ENCODE measurements at places on chromosomes 5 and 9. TPM values are rescaled to one million over a fixed set of nuclear protein-coding genes. Genes with fewer than 3 reads are reported as not detected.

- H3K27ac ChIP-seq = no peak overlapping the region
- no peak overlapping the region for H3K4me3 ChIP-seq
- H3K27me3 ChIP-seq = no peaks in the 10 kb centered on the region
- no peaks in the 10 kb centered on the region for H3K36me3 ChIP-seq
These were observed 132.0 kb downstream of the PIK3R1 start for GRCh38 chr5:68347536-68347935.

DNA sequence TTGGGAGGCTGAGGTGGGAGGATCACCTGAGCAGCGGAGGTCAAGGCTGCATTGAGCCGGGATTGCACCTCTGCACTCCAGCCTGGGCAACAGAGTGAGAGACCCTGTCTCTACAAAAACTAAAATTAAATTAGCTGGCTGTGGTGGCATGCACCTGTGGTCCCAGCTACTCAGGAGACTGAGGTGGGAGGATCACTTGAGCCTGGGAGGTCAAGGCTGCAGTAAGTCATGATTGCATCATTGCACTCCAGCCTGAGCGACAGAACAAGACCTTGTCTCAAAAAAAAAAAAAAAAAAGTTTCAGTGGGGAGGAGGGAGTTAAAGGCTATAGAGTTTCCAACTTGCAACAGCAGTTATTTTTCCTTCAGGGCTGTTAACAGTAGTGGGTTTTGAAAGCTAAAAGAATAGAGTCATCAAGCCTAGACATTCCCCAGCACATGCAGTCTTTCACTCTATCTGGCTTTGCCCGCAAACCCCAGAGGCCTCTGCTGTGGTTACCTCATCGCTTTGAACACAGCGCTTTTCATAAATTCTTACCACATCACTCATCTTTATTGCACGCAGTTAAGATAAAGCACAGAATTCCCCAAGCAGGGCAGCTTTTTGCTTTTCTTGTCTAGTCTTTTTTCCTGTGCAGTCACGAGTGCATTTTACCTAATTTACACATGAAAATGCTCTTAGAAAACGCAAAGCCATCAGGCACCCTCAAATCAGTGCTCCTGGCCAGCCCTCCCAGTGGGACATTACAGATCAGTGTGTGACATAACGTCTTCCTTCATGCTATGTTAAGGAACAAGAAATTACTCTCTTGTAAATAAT is 8.7 kb upstream of the SLC2A8 start:
- H3K36me3 ChIP-seq = no peaks in the 10 kb centered on the region
- no peaks in the 10 kb centered on the region for H3K27me3 ChIP-seq
- no peaks in the 10 kb centered on the region for H3K4me1 ChIP-seq
- DNase-seq = peak; percentile 58
- H3K27ac ChIP-seq = no peak overlapping the region

GRCh38 chr5:59178482-59178881 is 595.6 kb downstream of the RAB3C start:
- no peaks in the 10 kb centered on the region for H3K36me3 ChIP-seq
- no peak for DNase-seq
- no peak overlapping the region for H3K27ac ChIP-seq
- no peaks in the 10 kb centered on the region for H3K4me1 ChIP-seq

DNA sequence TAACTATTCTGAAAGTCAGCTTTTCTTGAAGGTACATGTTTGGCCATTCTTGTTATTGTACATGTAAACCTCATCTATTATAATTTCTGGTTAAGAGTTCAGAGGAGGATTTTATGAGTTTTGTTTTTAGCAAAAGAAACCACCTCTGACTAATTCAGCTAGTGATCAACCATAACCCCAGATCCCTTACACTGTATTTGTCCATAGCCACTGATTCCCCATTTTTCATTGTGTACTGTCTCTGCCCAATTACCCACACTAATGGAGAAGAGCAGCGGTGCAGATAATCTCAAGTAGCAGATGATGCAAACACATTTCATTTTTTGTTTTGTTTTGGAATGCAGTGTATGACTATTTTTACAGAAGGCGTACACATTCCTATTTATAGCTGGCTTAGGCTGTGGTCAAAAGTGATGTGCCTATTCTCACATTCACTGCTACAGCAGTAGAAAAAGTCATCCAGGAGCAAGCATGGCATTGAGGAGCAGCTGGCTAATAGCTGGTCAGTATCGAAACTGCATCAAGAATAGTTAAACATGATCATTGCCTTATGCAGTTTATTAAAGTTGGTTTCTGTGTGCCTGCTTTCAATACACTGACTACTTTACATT is 988.3 kb downstream of the DTWD2 start:
- H3K27ac ChIP-seq = no peak overlapping the region
- H3K4me3 ChIP-seq = no peak overlapping the region
- no peak for DNase-seq
- no peaks in the 10 kb centered on the region for H3K36me3 ChIP-seq

DNA sequence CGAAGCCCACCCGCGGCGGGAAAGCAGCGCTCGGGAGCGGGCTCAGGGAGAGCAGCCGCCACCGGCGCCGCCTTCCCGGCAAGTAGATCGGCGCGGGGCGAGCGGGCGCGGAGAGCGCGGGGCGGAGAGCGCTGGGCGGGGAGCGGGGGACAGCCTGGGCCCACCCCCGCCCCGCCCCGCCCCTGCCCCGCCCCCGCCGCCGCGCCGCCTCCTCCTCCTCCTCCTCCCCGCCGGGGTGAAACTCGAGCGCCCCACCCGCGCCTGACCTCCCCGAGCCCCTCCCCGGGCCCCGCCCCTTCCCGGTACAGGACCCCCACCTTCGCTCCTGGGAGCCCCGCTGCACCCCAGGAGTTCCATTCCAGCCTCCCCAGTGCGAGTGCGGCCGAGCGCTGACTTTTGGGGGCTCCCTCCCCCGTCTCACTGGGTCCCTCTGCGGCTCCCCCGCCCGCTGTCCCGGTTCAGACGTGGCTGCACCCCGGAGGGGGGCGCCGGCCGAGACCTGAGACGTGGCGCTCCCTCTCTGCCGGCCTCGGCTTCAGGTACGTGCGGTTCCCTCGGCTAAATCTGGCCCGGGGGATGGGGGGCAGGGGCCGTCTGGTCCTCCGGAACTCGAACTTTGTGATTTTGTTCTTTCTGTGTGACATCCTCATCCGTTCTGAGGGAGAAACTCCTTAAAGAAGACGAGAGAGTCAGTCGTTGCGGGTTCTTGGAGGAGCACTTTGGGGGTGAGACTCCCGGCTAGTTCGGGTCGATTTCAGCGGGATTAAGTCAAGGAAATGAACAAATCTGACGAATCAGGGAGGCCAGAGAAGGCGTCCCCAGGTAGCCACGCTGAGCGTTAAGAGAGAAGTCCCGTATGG is at the start of gene SEMA5A:
SEMA5A (minus strand) TSS at position 84 of the 860 bp plus-strand sequence. CDS start 166,129 bp downstream, outside the sequence.
- H3K4me3 ChIP-seq = peak within 1 kb of the TSS; percentile 81
- H3K27ac ChIP-seq = peak within 1 kb of the TSS; percentile 94
- H3K4me1 ChIP-seq = peaks cover 15% of the 10 kb centered on the region
- no peaks in the 10 kb centered on the region for H3K27me3 ChIP-seq
- DNase-seq = peak; percentile 87
- H3K36me3 ChIP-seq = no peaks in the 10 kb centered on the region

GRCh38 chr9:89519366-89519805 is 21.5 kb upstream of the SEMA4D start:
- DNase-seq = peak; percentile 83
- H3K4me3 ChIP-seq = no peak overlapping the region
- H3K27me3 ChIP-seq = no peaks in the 10 kb centered on the region
- H3K27ac ChIP-seq = no peak overlapping the region
- H3K4me1 ChIP-seq = peaks cover 18% of the 10 kb centered on the region

DNA sequence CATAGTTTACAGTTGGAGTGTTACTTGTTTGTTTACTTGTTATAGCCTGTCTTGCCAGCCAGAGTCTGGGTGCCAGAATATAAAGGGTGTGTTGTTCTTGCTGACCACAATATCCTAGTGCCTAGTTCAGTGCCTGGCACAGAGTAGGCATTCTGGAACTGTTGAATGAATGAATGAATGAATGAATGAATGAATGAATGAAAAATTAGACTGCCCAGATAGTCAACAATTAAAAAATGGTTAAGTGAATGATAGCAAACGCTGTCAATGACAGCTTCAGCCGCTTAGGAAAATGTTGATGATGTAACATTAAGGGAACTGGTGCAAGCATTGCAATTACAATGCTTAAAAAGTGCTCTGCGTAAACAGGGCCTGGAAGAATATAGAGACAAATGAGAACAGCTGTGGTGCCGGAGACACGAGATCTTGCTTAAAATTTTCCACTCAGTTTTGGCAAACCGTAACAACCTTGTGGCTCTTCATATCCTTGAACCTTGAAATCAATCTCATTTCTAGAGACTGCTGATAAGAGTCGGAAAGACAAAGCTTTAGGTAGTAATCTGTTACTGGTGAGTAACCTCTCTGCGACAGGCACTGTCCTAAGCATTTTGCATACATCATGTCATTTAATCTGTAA is 4.7 kb upstream of the TTLL11 start:
- DNase-seq = no peak
- H3K4me1 ChIP-seq = peaks cover 6% of the 10 kb centered on the region
- no peaks in the 10 kb centered on the region for H3K36me3 ChIP-seq
- no peaks in the 10 kb centered on the region for H3K27me3 ChIP-seq
- no peak overlapping the region for H3K27ac ChIP-seq

- no peak within 1 kb of the TSS for H3K27ac ChIP-seq
- no peaks in the 10 kb centered on the region for H3K4me1 ChIP-seq
- DNase-seq = no peak
- H3K4me3 ChIP-seq = no peak within 1 kb of the TSS
- no peaks in the 10 kb centered on the region for H3K36me3 ChIP-seq
- no peaks in the 10 kb centered on the region for H3K27me3 ChIP-seq
These were observed at the start of gene BTNL3 for GRCh38 chr5:180988592-180988991. Gene BTNL3 (plus strand): TSS chr5:180988846. CDS start chr5:180989029, 183 bp downstream.

DNA sequence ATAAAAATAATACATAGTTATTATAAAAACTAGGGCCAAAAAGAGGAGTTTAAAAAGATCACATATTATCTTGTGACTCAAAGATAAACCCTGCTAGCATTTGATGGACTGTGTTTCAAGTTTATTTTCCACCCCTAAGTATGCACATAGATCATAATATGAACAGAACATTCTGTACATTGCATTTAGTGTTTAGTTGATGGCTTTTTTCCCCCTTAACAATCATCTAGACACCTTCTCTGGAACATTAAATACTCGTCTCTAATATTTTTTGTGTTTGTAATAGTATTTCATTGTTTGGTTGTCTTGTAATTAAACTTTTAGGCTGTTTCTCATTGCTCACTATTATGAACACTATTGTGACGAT is 10.5 kb downstream of the COL15A1 start:
- no peak overlapping the region for H3K4me3 ChIP-seq
- H3K36me3 ChIP-seq = no peaks in the 10 kb centered on the region
- H3K27ac ChIP-seq = no peak overlapping the region

DNA sequence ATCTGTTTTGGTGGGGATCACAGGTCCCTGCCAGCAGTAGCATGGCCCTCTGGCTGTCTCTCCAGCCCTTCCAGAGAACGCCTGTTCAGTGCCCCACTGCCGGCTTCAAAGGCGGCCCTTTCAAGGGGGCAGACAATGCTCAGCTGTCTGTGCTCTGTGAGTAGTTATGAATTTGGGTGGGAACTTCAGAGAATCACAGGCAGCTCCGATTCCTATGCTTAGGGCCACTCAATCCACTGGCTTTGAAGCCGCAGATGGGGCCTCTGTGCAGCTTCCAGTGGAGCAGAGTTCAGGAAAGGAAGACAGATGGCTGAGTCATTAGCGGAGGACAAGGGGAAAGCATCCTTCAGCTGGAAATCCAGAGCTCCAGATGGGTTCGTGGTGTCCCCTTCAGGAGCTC is 42.4 kb downstream of the NKX2-5 start:
- H3K4me3 ChIP-seq = no peak overlapping the region
- H3K4me1 ChIP-seq = no peaks in the 10 kb centered on the region
- no peaks in the 10 kb centered on the region for H3K27me3 ChIP-seq
- H3K36me3 ChIP-seq = no peaks in the 10 kb centered on the region
- H3K27ac ChIP-seq = no peak overlapping the region

The ESM1 gene
- not detected for total RNA-seq

The IRX4 gene
- total RNA-seq = not detected

The IL4 gene
- not detected for total RNA-seq

The RNF183 gene
- total RNA-seq = not detected

All from body of pancreas (tissue), 4 donors.